Activated effector memory CD4-positive, alpha-beta T cell treated with Interleukin-2 at 50 U/mL for 16 hours (primary cell): ENCODE measurements at places on chromosomes 7 and 10.

DNA sequence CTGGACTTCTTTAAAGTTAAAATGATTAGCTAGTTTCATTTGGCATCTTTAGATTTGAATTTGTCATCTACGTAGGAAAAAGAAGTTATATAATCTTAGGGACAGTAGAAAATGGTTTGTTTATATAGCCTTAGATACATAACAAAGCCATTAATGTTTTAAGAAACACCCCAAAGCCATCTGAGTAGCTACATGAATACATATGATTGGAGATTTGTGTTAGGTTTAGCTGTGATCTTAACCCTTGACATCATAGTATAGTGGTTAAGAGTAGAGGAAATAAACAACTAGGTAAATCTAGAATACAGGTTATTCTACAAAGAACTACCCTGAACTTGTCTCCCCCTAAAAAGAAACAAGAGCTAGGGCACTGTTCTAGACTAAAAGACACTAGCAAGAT lies 18.1 kb downstream of the SAMD8 start:
- DNase-seq: no peak

DNA sequence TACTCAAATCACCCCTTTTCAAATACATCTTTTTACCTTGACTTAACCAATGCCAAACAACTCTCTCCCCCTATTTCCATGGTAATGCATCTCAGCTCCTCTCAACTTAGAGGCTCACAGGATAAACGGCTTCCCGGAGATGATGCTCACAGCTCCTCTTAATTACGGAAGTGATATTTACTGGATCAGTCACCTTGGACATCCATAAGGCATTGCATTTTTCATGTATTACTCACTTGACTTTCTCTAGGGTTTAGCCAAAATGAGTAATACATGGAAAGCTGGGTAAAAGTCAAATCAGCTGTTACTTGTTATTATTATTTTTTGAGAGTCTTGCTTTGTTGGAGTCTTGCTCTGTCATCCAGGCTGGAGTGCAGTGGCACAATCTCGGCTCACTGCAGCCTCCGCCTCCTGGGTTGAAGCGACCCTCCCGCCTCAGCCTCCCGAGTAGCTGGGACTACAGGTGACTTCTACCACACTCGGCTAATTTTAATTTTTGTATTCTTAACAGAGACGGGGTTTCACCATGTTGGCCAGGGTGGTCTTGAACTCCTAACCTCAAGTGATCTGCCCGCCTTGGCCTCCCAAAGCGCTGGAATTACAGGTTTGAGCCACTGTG lies 73.3 kb upstream of the RHEB start:
- DNase-seq: no peak

DNA sequence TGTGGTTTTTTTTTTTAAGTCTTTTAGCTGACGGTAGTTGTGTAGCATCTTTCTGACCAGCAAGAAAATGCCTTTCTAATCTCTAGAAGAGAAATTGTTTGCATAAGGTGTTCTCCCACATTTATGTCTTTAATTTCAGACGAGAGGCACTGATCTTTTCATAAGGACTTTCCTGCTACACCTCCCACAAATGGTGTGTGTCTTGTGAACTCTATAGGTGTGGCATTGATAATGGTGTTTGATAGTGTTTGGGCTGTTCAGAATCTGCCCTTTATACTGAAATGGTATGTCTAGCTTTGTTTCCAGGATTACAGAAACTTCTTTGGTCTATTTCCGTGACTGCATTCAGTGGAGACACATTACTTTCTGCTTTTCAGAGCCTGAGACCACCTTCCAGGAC lies 21.6 kb upstream of the ATXN7L1 start:
- no peak for DNase-seq

DNA sequence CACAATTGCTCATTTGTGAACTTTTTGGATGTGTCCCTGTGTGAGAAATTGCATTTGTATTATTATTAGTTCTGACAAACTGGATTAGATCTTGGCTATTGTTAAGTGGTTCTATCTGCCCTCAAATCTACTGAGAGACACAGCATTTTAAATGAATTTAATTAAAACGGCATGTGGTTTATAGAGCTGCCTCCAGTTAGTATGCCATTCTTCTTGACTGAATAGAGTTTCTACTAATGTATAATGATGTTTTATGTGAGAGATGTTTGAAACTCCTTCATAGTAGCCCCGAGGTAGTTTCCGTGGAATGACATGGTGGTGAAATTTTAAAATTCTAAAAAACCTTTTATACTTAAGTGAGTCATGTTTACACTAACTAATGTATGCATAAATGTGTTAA lies 110.9 kb downstream of the DYNC1I1 start:
- no peak for DNase-seq

GRCh38 chr7:149171892-149172533 lies 23.3 kb upstream of the ZNF282 start:
- DNase-seq: no peak

DNA sequence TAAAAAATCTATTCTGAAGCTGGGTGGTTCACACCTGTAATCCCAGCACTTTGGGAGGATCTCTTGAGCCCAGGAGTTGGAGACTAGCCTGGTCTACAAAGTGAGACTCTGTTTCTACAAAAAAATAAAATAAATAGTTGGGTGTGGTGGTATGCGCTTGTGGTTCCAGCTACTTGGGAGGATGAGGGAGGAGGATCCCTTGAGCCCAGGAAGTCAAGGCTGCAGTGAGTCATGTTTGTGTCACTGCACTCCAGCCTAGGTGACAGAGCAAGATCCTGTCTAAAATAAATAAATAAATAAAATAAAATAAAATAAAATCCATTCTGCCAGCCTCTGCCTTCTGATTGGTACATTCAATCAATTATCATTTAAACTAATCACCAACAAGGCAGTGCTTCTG lies 17.5 kb downstream of the ZNF33A start:
- DNase-seq: no peak

DNA sequence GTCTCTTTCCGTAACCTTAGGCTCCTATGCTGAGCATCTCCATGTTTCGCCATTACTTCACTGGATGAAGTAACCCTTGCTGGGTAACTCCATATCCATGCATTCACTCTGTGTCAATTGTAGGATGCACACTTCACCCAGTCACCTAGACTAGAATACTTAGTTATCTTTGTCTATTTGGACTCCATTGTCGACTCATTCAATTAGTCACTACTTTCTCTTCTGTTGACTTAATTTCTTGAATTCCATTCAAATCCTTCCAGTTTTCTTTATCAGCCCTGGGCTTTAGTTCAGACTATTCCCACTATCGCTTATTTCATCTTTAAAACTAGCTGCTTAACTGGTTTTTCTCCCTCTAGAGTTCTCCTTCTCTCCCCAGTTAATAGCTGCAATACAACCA lies 111.3 kb upstream of the TNS3 start:
- DNase-seq: no peak

GRCh38 chr7:139844779-139845442 lies 15.8 kb downstream of the TBXAS1 start:
- no peak for DNase-seq

- no peak for DNase-seq
These were observed 100.1 kb downstream of the HOXA1 start for GRCh38 chr7:26995666-26996065.

DNA sequence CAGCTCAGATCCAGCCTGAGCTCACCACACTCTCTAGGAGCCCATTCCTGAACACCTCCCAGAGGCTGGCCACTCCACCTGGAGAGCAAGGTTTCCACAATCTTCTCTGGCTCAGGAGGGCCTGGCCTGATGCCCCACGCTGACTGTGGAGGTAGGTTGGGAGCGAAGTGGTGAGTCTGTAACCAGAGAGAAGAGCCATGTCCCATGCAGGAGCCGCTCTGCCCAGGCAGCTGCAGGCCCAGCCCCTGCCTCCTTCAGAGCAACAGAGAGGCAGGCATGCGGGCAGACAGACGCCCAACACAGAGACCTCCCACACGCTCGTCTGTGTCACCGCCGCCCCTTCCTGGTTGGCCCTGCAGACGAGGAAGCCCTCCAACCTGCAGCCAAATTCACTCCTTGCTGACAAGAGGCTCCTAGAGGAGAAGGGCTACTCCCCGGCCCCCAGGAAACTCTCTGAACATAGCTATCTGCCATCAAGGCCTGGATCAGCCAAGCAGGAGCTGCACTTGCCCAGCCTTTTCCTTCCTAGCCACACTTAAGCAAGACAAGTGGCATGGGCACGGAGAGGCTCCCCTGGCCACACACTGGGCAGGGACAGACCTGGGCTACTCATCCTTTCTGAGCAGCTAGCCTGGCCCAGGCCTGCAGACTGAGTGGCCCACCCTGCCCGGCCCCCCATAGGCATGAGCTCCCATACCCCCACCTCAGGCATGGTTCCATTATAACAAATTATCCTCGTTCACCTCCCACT lies 101.9 kb downstream of the GRID1 start:
- no peak for DNase-seq

- no peak for DNase-seq
These were observed 49.0 kb upstream of the ABI1 start for GRCh38 chr10:26909753-26910152.

DNA sequence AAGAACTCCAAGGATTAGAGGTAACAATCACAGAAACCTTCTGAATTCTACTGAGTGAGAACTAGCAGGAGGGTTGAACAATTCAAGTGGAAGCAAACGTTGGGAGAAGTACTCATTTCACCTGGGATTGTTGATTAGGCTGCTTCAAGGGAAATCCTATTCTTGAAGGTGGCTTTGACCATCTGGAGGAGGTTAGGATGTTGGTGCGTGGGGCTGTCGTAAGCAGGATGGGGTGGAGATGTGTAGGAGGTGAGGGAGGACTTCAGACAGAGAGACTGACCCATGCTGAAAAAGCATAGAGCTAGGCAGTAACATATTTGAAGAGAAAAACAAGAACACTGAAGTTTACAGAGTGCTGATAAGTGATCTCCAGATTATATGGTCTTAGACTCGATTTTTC lies 147.9 kb downstream of the FRMD4A start:
- DNase-seq: no peak

DNA sequence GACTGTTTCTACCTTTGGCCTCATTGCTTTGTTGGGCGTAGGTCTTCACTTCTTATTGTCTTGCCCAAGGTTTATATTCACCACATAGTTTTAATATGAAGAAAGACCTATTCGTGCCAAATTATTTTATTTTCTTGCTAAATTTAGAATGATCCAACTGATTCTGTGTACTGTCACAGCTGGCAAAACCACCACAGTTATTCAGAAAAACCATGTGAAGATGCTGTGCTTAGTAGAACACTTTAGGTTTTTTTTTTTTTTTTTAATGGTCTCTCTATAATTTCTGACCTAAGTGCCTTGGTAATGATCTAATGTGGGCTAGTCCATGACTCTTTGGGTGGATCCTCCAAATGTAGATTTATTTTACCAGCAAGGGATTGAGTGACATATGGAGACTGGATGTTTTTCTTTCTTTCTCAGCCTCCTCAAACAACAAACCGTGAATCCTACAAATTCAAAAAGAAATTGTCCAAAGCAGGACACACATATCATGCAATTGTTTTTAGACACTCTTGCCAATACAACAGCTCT lies 243.8 kb downstream of the DYNC1I1 start:
- no peak for DNase-seq

- no peak for DNase-seq
These were observed 55.3 kb downstream of the PAXIP1 start for GRCh38 chr7:154947604-154948003.

GRCh38 chr10:86440874-86441843 lies 74.6 kb upstream of the GRID1 start:
- no peak for DNase-seq

GRCh38 chr10:94001416-94001810 lies 7.7 kb downstream of the PLCE1 start:
- DNase-seq: no peak

GRCh38 chr10:35575640-35576039 lies 29.5 kb upstream of the GJD4 start:
- no peak for DNase-seq

- DNase-seq: no peak
These were observed 34.9 kb upstream of the KIAA1217 start for GRCh38 chr10:24174014-24174413.

GRCh38 chr7:42611289-42611928 lies 300.5 kb downstream of the C7orf25 start:
- DNase-seq: no peak

- no peak for DNase-seq
These were observed 4.2 kb downstream of the NPSR1 start for GRCh38 chr7:34662058-34662708.

DNA sequence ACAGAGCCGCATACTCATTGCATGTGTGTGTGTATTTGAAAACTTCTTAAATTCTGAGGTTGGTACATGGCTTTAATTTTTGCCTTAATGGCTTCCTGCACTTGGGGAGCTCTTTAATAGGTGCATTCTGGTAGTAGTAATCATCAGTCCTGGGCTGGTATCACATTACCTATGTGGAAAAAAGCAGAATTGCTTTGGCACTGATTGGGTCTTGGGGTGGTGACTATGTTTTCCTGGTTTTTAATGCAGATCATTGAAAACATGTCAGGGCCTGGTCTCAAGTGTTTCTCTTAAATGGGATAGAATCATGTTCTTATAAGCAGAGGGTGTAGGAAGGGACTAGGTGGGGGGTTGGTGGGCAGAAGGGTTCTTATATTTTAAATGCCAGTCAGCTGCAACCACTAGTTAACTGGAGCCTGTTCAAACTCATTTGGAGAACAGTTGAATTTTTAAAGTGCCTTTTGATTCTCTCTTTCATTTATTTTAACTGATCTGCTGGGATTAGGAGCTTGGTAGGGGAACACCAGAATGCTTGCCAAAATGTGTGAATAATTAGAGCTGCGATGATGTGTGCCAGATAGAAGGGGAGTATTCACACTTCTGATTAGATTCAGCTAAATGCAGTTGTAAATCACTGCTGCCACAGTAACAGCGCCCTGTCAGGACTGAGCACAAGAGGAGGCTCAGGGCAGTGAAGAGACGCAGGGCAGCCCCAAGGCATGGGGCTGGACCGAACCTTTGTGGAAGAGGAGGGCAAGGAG lies 633.5 kb upstream of the GALNT17 start:
- DNase-seq: no peak

DNA sequence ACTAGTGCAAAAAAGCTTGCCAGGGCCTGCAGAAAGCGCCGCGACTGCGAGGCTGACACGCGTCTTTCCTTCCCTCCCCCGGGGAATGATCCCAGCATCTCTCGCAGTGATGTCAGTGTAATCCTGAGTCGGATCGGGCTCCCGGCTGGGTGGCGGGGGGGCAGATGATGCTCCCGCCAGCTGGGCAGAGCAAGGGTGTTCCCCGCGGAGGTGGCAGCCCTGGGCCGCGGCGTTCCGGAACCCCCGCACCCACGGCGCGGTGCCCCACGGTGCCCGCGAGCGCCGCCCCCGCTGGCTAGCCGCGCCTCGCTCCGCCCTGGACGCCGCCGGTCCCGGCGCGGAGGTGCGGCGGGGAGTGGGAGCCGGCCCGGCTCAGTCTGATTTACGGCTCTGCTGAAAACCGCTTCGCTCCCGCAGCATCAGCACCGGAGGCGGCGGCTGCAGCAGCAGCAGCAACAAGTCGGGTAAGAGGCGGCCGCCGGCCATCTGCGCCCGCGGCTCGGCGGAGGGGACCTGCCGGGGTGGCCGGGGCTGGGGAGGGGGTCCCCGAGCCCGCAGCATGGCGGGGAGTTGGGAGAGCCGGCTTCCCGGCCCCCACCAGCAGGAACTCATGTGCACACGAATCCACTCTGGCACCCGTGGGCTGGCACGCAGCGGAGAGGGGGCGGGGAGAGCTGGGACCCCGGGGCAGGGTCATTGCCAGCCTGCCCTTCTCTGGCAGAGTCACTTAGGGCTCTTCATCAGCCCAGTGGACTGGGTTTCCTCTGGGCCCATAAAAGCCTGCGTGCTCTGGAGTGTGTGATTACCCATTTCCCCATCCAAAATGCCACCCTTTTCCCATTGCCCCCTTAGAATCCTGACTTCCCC lies at the start of gene ZNF365:
ZNF365 (plus strand) TSS at position 375 of the 867 bp plus-strand sequence. CDS start 1,825 bp downstream, outside the sequence.
- DNase-seq: peak; percentile 34
